ENCODE measurements at places on chromosomes 2 and 18.

GRCh38 chr2:45897842-45898241, 246.4 kb downstream of the PRKCE start:
- DNase-seq, result no peak

DNA sequence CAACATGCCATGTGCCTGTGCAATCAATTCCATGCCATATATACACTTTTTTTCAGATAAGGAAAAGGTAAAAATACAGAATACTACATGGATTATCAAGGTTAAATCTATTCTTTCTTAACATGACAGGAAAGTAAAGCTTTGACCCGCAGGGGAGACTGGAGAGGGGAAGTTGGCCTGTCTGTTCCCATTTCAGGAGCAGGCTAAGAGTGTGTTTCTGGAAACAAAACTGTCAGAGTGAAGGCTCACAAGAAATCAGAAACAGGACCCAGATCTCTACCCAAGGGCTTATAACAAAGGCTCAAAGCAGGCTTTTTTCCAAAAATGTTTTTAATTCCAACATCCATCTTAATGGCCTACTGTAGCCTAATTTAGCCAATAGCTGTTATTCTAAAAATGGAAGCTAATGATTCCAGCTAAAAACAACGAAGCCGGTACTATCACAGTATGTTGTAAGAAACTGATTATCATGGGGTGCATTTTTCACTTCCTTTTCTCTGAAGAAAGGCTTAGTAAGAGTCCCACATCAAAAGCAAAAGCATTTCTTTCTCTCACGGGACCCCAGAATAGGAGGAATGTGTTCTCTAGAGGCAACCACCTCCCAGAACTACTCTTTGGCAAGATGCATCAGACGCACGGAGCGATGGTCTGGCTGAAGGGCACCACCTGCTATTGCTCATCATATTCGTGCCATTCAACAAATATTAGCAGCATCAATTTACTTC, 41.4 kb downstream of the FECH start:
- no peak for DNase-seq

GRCh38 chr2:101300836-101301235, 7.7 kb downstream of the RNF149 start:
- DNase-seq, result no peak

- no peak for DNase-seq
Measured at GRCh38 chr2:241941691-241942301, 72.3 kb downstream of the RTP5 start.

DNA sequence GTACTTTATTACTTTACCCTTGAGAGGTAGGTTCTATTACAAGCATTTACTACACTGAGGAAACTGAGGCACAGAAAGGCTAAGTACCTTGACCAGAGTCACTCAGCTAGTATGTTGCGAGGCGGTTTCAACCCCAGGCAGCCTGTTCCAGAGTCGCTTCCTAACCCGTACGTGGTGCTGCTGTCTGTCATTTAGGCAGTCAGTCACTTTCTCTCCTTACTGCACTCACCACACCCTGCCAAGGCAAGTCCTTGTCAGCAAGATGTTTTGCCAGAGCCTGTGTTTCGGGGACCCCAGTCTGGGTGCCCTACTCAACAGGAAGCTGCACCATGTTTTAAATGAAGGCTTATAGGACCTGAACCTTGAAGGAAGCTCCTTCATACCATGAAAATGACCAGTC, 174.9 kb downstream of the TPGS2 start:
- no peak for DNase-seq

GRCh38 chr2:125073440-125073839, 1048.4 kb downstream of the CNTNAP5 start:
- no peak for DNase-seq

- DNase-seq, result no peak
Measured at GRCh38 chr18:69916412-69916811, 31.3 kb downstream of the CD226 start.

DNA sequence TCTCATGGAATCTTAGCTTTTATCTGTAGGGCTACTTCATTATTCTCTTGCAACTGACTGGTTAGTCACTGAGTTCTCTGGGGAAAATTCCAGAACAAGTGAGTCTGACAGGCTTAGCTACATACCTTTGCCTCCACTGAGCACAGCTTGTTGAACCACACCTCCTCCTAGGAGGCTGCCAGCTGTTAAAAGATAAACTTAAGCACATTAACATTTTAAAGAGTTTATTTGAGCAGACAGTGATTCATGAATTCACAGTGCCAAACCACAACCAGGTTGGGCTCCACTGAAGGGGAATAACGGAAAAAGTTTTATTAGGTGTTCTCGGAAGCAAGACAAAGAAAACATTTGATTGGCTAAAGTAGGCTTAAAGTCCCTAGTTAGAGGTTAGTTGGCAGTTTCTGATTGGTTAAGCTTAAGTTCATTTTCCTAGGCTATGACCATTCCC, 12.5 kb upstream of the SLC38A11 start:
- DNase-seq, result peak; percentile 24

DNA sequence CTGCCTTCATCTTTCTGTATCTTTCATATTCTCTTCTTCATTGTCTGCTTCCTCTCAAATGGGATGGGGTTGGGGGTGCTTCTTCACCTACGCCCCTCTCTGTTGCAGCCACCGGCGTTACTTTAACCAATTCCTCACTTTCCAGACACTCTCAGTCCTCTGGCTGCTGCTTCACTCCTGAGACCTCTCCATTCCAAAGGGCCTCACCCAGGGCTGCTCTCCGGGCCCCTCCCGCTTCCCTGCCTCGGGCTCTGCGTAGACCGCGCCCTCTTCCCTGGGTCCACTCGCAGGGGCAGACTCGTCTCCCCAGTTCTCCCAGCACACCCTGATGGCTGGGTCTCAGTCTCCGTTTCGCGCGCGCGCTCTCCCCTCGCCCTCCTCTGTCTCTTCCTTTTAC, 926 bp downstream of the SERPINB8 start:
- DNase-seq, result peak; percentile 50

DNA sequence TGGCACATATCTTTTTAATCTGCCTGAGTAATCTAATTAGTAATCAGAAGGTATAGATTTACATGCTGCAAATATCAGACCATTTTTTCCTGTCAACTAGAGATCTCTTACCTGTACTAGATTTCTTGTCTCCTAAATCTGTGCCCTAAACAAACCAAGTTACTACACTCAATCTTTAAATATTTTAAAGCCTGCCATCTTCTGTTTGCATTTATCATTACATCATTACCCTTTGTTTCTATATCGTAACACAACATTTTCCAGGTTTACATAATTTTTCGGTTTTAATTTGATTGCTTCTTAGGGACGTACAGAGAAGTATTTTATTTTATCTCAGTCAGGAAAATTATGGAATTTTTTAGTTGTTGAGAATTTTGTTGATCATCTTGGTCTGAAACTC, 25.7 kb downstream of the PSMA8 start:
- DNase-seq, result peak; percentile 19

GRCh38 chr18:24176727-24177416, 38.0 kb downstream of the CABYR start:
- DNase-seq, result peak; percentile 34

- no peak for DNase-seq
Measured at GRCh38 chr2:174717916-174718315, 46.4 kb downstream of the CHRNA1 start.

DNA sequence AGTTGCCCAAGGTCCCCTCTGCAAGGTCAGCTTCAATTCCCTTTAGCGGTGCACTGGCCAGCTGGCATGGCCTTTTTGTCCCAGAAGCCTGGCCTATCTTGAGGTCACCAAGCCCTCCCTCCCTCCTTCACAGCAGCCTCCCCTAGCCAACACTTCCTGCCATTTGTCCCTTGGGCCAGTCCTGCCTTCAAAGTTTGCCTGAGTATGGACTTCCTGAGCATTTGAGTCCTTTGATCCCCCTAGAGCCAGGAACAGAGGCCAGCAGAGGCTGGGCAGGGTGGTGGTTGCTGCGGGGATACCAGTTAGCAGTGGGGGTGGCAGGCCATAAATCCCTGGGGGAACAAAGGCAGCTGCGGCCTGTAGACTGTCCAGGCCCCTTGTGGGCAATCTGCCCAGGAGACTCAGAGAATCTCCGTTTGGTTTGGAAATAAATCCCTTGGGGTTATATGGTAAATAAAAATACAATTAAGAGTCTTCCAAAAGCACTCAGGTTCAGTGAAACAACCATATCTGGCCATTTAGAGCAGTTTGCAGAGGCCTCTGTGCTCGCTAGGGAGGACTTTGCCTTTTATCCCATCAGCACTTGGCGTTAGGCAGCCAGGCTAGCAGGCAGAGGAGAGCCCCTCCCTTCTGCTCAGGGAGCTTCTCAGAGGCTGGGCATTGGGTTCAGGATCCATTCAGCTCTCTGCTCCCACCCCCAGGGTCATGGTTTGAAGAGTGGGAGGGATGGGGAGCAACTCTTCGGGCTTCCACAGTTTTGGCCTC, 3.1 kb upstream of the HES6 start:
- peak; percentile 57 for DNase-seq

- DNase-seq, result no peak
Measured at GRCh38 chr2:127618551-127619202, 27.3 kb upstream of the GPR17 start.

DNA sequence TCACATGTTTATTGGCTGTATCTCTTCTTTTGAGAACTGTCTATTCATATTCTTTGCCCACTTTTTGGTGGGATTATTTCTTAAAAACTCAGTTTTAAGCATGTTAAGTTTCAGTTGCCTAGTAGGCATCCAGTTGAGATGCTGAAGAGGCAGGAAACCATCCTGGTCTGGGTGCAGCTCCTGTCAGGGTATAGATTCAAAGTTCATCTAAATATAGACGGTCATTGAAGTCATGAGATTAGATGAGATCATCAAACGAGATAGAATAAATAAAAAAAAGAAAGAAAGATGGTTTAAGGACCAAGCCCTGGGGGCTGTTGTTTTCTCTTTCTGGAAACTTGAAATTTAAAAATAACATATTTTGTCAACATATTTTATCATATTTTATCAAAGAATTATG, 9.2 kb upstream of the DNAH7 start:
- DNase-seq, result no peak

- DNase-seq, result no peak
Measured at GRCh38 chr2:217798743-217799562, 203.8 kb downstream of the TNS1 start.

- no peak for DNase-seq
Measured at GRCh38 chr2:181203916-181204315, 223.5 kb downstream of the UBE2E3 start.

GRCh38 chr2:64608867-64609226, 44.9 kb downstream of the SERTAD2 start:
- no peak for DNase-seq

GRCh38 chr2:43714164-43714563, 37.9 kb upstream of the C1GALT1C1L start:
- no peak for DNase-seq

GRCh38 chr2:11716689-11717321, 29.6 kb upstream of the LPIN1 start:
- DNase-seq, result no peak

DNA sequence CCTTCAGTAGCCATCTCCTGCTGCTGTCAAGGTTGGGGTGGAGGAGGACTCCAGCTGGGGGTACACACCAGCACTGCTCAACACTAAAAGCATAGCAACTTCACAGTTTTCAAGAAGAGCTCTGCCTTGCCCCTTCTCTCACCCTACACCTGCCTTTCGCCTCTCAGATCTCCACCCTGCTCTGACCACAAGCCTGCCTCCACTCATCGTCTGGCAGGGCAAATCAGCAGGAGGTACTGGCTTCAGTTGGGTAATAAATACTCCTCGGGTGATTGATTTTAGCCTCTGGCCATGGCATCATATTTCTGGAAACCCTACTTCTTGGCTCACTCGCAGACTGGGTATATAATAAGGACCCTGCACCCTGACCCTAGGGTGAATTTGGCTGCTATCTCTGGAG, 3.1 kb upstream of the PRKAG3 start:
- DNase-seq, result no peak

DNA sequence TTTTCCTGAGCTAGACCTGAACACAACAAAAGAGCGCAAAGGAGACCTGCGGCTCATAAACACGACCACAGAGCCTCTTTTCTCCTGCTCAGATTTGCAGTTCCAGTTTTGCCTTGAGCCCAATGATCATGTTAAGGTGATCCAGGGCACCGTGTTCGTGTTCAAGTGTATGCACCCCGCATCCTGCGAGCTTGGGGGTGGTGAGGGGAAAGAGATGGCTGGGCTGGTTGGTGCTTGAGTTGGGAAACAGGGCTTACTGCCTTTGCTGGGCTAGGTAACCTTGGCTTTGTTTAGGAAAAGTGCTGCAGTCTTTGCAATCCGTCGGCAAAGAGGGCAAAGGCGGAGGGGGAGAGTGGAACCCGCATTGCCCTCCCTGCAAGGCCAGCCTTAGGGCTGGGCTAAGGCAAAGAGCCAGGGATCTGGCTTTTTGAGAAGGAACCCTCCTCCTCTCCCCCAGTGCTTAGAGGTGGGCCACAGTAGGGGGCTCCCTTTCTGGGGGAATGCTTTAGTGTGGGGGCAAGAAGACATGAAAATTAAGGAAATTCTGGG, 1.3 kb downstream of the HOXD10 start:
- no peak for DNase-seq

DNA sequence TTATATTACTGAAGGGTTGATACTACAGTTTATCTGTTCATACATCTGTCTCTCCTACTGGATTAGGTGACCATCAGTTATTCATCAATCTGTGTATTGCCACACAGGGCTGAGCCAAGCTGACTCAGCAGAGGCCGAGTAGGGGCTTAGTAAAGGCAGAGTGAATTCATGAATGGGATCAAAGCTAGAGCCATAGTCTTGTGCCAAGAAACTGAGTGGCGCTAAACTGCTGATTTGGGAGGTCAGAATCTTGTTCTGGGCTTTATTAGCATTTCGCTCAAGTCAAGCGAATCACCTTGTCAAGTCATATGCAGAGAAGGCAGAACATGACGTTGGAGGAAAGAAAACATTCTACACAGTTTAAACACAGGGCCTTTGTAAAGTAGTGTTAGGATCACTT, 34.1 kb downstream of the SOCS6 start:
- no peak for DNase-seq

- no peak for DNase-seq
Measured at GRCh38 chr2:53629501-53629900, 138.1 kb upstream of the CHAC2 start.

GRCh38 chr2:236824836-236825235, 255.2 kb downstream of the ACKR3 start:
- DNase-seq, result peak; percentile 58

Measured in NCI-H524 (cell line).